ENCODE measurements at places on chromosomes 1 and 21.

- no peak for DNase-seq
Observed at GRCh38 chr1:84291882-84292655, 9.4 kb upstream of the SAMD13 start.

- DNase-seq = no peak
Observed at GRCh38 chr1:165300400-165300903, 56.1 kb downstream of the LMX1A start.

- DNase-seq = no peak
Observed at GRCh38 chr1:6517435-6517851, 26.0 kb upstream of the PLEKHG5 start.

DNA sequence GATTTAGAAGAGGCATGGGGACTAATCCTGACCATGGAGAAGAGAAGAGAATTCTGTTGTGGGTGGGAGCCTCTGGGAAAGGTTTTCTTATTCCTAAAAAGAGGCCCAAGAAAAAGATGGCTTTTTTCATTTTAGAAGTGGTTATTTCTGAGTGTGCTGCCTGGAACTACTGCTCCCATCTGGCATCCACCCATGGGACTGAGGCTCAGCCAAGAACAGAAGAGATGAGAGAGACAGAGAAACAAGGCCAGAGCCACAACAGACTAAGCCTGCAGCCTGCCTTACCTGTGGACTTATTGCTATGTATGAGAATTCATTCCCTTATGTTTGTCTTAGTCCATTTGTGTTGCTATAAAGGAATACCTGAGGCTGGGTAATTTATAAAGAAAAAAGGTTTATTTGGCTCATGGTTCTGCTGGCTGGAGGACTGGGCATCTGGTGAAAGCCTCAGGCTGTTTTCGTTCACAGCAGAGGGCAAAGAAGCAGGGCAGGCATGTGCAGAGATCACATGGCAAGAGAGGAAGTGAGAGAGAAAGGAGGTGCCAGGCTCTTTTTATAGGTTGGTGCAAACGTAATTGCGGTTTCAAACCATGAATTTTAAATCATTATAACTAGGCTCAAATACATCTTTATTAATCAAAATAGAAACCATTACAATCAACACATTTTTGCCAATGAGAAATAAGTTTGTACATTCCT is 57.5 kb upstream of the PRDM2 start:
- no peak for DNase-seq

DNA sequence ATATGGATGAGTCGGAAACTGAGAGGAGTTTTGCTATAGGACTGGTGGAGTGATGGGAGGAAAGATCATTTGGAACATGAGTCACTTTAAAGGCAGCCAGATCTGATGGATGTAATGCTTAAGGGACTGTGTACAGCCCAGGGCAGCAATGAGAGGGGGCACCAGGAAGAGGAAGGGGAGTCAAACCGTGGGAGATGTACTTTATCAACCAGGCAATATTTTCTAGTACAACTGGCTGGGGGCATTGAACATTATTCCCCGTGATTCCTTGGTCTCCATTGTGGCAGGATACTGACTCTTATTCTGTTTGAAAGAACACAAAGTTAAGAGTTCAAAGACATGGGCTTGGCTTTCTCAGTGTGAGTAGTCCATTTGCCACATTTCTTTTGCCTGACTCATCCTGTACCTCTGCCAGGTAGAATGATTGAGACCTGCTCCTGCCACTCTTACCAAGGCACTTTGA is 268.2 kb upstream of the NR5A2 start:
- DNase-seq = no peak

- peak; percentile 86 for DNase-seq
Observed at GRCh38 chr1:25893116-25893515, 13.1 kb downstream of the STMN1 start.

DNA sequence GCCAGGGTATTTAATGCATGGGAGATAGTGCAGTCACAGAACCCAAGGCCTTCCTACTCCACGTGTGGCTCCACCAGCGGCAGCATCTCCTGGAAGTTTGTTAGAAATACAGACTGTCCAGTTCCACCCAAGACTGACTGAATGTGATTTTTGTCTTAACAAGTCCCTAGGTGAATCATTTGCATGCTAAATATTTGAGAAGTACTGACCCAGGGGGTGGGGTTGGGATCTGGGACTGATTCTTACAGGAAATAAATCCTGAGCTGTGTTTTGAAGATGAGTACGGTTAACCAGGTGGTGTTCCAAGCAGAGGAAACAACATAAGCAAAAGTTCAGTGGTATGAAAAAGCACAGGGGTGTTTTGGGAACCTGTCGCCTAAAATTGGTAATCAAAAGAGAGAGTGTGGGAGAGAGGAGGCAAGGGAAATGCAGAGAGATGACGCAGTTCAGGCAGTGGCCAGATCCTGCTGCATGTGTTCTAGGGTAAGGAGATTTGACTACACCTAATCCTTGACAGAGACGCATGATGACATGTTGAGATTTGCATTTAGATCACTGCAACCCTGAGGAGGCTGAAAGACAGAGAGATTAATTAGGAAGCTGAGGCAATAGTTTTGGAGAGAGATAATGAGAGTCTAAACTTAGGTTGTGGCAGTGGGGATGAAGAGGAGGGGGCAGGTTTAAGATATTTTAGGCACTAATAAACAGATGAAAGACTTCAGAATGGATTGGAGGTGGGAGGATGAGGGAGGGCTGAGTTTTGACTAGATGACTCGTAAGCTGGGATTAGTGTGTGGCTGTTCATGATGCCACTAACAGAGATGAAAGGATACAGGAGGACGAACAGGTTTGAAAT is 3.7 kb upstream of the ZNF326 start:
- DNase-seq = no peak

DNA sequence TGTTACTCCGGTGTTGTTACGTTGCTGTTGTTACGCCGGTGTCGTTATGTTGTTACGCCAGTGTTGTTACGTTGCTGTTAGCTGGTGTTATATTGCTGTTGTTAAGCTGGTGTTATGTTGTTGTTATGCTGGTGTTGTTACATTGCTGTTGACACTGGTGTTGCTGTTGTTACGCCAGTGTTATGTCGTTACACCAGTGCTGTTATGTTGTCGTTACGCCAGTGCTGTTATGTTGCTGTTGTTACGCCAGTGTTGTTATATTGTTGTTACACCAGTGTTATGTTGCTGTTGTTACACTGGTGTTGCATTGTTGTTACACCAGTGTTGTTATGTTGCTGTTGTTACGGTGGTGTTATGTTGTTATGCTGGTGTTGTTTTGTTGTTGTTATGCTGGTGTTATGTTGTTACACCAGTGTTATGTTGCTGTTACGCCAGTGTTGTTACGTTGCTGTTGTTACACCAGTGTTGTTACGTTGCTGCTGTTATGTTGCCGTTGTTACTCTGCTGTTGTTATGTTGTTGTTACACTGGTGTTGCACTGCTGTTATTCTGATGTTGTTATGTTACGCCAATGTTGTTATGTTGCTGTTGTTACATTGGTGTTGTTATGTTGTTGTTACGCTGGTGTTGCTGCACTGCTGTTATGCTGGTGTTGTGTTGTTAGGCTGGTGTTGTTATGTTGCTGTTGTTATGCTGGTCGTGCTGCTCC is 25.6 kb downstream of the H6PD start:
- DNase-seq = no peak

GRCh38 chr1:89200663-89201062 is 1.9 kb upstream of the GBP4 start:
- peak; percentile 77 for DNase-seq

DNA sequence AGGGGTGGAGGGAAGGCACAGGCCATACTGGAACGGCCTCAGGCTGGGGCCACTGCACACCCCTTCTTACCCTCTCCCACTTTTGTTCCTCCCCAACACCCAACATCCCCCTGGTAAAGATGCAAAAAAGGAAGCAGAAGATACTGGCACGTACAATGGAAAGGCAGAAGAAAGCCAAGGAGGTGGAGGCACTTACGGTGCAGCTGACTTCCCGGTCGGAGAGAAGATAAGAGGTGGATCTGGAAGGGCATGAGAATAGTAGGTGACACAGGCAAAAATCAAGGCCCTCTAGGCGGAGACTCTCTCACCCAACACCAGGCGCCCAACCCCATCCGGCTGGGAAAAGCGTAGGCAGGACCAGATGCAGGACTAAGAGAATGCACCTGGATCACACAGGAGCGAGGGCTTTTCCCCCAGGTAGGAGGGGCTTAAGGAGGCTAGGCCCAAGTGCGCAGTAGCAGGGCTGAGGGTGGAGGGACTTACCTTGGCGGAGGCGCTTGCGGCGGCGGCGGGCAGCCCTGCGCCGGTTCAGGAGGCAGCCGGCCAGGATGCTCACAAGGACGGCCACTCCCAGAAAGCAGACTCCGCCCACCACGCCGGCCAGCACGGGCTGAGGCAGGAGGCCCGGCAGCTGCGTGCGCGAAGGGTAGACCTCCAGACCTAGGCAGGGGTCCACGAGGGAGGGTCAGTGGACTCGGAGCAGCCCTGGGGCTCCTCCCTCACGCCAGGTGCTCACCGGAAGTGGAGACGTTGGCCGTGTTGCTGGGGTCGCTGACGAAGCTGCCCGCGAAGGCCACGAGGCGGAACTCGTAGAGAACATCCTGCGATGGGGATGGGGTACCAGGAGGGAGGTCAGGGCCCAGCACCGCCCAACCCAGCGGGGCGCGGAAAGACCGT is 4.1 kb upstream of the TAGLN2 start:
- DNase-seq = no peak

DNA sequence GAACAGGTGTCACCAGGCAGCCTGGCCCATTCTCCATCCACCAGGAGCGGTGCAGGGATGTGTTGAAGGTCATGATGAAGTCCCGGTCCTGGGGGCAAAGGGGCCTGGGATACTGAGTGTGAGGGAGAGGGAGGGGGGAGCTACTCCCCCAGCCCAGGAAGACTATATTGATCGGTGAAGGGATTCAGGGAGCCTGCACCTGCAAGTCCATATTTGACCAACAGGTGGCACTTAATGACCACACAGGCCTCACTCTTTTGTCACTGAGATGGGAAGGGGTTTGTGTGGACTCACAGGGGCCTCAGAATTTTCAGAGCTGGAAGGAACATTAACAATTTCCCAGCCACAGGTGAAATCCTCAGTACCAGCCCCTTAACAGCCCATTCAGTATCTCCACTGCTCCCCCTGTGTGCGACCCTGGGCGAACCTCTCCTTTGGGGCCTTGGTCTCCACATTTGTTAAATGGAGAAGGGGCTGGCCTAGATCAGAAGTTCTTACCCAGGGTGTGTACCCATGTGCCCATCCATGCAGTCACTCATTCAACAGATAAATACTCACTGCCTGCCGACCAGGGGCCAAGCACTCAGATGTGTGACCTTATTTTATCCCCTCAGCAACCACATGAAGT is 55.6 kb downstream of the NKAIN1 start:
- DNase-seq = no peak

GRCh38 chr1:23099171-23099536 is 69.5 kb downstream of the LUZP1 start:
- DNase-seq = no peak

- peak; percentile 65 for DNase-seq
Observed at GRCh38 chr1:60994828-60995492, 87.4 kb upstream of the NFIA start.

GRCh38 chr1:40257313-40257687 is 736 bp upstream of the ZMPSTE24 start:
- DNase-seq = no peak

- no peak for DNase-seq
Observed at GRCh38 chr1:224061436-224061835, 52.5 kb upstream of the FBXO28 start.

- DNase-seq = no peak
Observed at GRCh38 chr1:202243006-202243405, 49.4 kb downstream of the LGR6 start.

GRCh38 chr1:88695781-88696180 is 11.7 kb downstream of the PKN2 start:
- DNase-seq = no peak

DNA sequence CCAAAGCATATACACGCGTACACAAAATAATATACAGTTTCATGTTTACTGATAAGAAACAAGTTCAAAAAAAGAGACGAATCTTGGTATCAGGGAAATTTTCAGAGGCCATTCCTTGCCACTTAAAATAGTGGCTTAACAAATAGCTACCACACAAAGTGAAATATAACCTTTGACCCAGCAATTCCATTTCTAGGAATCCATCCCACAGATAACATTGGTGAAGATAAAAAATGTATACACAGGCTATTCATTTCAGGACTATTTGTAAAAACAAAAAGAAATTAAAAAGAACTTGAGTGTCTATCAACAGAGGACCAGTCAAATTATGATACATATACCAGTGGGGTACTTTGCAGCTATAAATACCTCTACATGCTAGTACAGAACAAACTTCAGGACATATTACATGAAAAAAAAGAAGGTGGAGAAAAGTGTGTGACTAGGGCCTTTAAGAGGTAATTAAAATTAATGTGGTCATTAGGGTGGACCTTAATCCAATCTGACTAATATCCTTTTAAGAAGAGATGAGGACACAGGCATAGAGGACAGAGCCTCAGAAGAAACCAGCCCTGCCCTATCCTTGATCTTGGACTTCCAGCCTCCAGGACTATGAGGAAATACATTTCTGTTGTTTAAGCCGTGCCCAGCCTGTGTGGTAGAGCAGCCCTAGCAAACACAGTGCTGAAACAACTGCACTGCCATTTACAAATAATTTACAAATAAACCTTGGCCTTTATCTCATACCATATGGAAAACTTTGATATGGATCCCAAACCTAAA is 7.8 kb downstream of the UBE2G2 start:
- no peak for DNase-seq

GRCh38 chr1:222709700-222710153 is 2.6 kb downstream of the AIDA start:
- DNase-seq = no peak

DNA sequence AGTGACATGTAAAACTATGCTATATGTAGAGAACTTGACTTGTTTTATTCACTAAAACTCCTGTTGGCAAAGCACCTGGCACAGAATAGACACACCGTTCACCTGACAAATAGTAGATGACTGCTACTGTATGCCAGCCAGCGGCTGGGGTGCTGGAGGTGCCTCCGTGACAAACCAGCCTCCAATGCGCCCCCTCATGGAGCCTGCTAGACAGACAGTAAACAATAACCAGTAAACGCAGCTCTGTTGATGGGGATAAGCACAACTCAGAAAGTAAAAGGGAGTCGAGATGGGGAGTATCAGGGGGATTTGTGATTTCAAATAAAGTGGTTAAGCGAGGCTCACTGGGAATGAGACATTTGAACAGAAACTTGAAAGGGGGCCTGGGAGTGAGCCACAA is 107.2 kb downstream of the PRDM2 start:
- DNase-seq = no peak

DNA sequence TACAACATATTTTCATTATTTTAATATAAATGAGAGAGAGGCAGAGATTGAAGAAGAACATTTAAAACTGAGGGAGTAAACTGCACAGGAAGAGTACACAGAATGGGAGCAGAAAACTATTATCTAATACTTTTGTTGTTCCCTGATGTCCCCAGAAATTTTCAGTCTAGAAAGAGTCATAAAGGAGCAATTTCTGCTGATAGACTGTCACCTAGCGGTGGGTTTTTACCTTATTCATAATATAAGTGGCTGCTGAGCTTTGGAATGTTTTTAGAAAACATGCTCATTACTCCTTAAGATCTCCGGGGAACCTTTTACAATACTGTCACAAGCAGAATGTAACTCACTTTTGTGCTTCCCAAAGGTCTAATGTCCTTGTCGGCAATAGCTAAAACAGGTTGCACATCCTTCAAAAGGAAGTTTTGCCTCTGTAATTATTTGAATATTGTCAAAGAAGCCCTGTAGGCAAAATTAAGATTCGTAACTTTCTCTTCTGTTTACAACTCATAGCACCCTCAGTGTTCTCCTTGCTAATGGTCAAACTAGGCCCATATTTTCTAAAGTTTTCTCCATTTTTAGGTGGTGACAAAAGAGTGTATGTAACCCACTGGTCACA is 4.9 kb upstream of the NPL start:
- peak; percentile 66 for DNase-seq

Data from umbilical cord (tissue), 2 donors.